ENCODE measurements at places on chromosomes 3 and 15.

- no peak for DNase-seq
These were observed 224.0 kb upstream of the CBLB start for GRCh38 chr3:106092792-106093191.

DNA sequence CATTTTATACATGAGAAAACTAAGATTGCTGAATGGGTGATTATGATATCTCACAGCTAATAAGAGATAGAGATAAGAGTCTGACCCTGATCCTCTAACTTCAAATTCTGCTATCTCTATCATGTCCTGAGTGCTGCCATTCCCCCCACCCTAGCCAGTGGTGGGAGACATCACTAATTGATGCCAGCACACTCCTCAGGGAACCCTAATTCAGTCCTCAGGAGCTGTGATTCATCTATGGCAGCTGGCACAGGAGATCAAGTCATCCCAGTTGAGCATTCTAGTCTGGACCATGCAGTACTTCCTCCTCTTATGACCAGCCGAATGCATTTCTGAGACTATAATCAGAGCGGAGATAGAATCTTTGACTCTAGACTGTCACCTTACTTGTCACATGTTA lies 71.9 kb downstream of the SYNM start:
- no peak for DNase-seq

DNA sequence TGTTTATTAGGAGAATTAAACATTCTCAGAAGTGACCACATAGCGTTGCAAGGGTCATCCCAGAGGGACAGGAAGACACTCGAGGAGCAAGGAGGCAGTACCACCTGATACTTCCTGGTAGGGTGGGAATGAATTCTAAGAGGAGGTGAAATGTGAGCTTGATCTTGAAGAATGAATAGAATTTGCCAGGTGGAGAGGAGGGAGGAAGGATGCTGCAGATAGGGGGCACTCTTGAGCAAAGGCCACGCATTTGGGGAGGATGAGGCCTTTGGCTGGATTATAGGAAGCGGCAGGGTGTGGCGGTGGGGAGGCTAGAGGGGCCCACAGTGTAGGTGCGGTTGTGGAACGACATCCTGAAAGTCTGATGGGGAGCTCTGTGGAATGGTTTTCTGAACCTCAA lies 33.5 kb downstream of the CHCHD6 start:
- DNase-seq, result no peak

DNA sequence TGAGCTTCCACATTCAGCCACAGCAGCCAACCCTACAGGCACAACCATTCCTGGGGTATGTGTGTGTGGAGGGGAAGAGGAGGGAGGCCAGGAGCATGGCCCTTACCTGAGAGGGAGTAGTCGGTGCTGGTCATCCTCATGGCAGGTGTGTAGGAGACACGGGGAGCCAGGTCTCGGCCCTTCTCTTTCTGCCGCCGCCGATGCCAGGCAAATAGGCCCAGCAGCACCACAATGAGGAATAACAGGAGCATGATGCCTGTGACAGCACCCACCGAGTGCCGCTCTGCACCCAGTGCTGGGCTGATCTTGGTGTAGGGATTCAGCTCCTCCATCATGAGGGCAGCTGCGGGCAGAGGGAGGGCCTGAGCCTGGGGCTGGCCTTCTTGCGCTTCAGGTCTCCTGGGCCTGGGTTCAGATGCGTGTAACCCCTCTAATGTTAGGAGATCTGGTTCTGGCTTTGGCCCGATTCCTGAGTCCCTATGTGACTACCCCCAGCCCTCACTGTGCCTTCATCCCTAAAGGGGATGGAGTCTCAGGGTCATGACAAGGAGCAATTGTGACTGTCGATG lies 44.4 kb downstream of the RAB11A start:
- no peak for DNase-seq

GRCh38 chr3:76871655-76872054 lies 168.2 kb upstream of the ROBO2 start:
- no peak for DNase-seq

DNA sequence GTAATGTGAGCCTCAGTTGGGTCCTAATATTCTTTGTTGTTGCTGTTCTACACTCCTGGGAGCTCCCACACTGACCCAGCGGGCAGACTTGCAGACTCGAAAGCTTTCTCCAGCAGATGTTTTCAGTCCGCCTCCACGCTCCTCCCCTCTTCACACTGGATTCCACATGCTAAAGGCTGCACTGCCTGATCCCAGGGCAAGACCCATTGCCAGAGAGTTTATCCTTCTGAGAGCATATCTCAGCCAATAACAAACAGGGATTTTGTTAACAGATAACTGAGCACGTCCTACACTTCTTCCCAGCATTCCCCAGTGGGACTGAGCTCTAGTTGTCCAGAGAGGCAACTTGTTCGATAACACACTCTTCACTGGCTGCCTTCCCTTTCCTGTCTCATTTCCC lies 8.0 kb upstream of the COL6A6 start:
- no peak for DNase-seq

DNA sequence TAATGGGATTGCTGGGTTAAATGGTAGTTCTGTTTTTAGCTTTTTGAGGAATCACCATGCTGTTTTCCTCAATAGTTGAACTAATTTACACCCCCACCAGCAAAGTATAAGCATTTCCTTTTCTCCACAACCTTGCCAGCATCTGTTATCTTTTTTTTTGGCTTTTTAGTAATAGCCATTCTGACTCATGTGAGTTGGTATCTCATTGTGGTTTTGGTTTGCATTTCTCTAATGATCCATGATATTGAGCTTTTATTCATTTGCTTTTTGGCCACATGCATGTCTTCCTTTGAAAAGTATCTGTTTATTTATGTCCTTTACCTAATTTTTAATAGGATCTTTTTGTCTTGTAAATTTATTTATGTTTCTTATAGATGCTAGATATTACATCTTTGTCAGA lies 288.2 kb downstream of the EPHA6 start:
- DNase-seq, result no peak

- no peak for DNase-seq
These were observed 87.5 kb downstream of the RPL39L start for GRCh38 chr3:187051724-187052366.

DNA sequence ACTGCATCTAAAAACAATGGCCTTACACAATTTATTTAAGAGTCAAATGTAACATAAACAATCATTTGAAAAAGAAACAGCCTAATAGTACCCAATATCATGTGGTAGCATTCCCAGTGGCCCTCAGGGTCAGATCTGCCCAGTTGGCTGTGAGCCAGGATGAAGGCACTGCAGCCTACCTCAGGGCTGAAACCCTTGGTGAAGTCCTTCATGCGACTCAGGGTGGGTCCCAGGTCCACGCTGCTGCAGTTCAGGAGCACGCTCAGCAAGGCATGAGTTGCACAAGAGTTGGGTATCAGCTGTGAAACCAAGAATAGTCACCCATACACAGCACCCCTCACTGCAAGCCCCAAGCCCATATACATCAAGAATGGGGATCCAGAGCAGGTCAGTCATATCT lies 37.1 kb downstream of the SEMA3G start:
- DNase-seq, result peak; percentile 64

GRCh38 chr15:64515196-64515595 lies 54.8 kb downstream of the ZNF609 start:
- DNase-seq, result no peak

- DNase-seq, result no peak
These were observed 78.3 kb downstream of the RSL24D1 start for GRCh38 chr15:55118344-55118870.

GRCh38 chr3:99863588-99863987 lies 45.9 kb downstream of the CMSS1 start:
- no peak for DNase-seq

- no peak for DNase-seq
These were observed 196.1 kb downstream of the CNTN6 start for GRCh38 chr3:1288805-1289494.

GRCh38 chr3:71125738-71126137 lies 457.8 kb downstream of the FOXP1 start:
- no peak for DNase-seq

GRCh38 chr3:139226731-139227130 lies 117.1 kb upstream of the MRPS22 start:
- no peak for DNase-seq

GRCh38 chr15:78242128-78242527 lies 7.8 kb upstream of the ACSBG1 start:
- peak; percentile 36 for DNase-seq

- no peak for DNase-seq
These were observed 7.7 kb downstream of the SUCLG2 start for GRCh38 chr3:67646586-67647234.

DNA sequence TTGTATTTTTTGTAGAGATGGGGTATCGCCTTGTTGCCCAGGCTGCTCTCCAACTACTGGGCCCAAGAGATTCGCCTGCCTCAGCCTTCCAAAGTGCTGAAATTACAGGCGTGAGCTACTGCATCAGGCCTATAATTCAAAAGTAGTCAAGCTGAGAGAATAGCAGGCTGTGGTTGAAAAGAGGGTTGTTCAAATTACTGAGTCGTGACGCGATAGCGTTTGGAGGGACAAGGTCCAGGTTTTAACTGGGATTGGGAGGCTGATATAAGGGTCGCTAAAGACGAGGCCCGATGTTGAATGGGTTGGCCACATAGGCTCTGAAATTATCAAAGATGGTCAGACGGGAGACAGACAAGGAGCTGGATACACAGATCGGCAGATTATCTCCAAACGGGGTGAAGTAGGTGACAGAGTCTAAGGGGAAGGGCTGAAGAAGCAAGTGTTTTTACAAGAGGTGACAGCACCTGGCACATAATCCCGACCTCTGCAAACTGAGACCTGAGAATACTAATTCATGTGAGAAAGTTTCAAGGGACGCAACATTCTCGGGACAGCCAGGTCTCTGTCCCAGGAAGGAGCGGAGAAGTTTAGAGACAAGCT lies 759 bp upstream of the ARID3B start:
- DNase-seq, result no peak

DNA sequence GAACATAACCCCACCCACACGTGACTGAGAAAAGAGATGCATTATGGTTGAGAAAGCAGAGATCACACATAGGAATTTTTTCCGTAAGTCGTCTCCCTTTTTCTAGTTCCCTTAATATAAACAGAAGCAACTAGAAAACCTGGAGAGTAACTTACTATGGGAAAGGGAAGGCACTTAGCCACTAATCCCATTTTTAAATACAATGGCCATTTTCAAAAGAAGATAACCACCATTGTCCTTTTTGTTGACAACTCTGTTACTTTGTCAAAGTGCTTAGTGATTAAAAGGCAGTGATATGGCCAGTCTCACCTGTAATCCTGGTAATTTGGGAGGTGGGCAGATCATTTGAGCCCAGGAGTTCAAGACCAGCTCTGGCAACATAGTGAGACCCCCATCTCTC lies 184.4 kb upstream of the UMPS start:
- no peak for DNase-seq

DNA sequence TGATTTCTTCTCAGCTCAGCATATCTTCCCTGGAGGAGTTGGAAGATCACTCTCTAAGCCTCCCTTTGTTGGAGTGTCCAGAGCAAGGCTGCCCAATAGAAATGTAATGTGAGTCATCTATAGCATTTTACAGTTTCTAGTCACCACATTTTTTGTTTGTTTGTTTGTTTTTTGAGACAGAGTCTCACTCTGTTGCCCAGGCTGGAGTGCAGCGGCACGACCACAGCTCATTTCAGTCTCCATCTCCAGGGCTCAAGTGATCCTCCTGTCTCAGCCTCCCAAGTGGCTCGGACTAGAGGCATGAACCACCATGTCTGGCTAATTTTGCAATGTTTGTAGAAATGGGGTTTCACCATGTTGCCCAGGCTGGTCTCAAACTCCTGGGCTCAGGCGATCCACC lies 21.3 kb downstream of the KLHL6 start:
- DNase-seq, result no peak

DNA sequence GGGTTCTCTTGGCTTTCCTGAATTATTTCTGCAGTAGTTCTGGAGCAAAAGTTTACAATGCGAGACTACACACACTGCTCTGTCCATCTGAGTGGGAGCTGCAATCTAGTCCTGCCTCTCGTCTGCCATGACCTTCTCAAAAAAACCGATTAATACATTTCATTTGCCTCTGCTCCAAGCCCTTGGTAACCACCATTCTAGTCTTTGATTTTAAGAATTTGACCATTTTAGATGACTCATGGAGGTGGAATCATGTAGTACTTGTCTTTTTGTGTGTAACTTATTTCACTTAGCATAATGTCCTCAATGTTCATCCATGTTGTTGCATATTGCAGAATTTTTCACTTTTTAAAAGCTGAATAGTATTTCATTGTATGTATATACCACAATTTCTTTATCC lies 356.9 kb downstream of the SV2B start:
- no peak for DNase-seq

- DNase-seq, result no peak
These were observed 322.8 kb downstream of the ZNF621 start for GRCh38 chr3:40847551-40847992.

DNA sequence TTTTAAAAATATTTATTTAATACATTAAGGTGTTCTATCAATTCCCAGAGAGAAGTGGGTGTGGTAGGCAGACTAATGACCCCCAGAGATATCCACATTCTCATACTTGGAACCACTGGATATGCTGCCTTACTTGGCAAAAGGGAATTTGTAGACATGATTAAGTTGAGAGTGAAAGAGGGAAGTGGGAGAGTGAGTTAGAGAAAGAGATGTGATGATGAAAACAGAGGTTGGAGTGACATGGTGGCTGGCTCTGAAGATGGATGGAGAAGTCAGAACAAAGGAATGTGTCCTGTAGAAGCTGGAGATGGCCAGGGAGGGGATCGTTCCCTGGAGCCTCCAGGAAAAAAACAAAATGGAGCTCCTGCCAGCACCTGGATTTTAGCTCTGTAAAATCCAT lies 32.0 kb downstream of the TNFAIP8L3 start:
- no peak for DNase-seq

DNA sequence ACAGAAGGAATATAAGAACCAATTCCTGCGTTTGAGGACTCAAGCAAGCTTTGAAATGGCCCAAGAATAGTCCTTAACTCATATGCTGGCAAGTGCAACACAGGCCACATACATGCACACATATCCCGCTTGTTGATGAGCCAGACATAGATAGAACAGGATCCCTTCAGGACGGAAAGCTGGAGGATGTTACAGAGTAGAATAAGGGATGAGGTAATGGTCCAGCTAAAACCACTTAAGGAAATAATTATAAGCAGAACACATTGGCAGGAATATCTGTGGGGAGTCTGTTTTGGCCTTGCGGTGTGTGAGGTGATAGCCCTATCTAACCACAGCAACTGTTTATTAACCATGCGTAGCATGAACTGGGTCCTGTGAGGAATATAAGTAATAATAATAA lies 25.0 kb downstream of the SCG3 start:
- DNase-seq, result no peak

- peak; percentile 47 for DNase-seq
These were observed 309.7 kb upstream of the C2CD4B start for GRCh38 chr15:62474771-62475124.

GRCh38 chr3:13365390-13366379 lies 54.4 kb downstream of the NUP210 start:
- no peak for DNase-seq

GRCh38 chr3:52233968-52234367 lies 5.0 kb downstream of the TWF2 start:
- no peak for DNase-seq

DNA sequence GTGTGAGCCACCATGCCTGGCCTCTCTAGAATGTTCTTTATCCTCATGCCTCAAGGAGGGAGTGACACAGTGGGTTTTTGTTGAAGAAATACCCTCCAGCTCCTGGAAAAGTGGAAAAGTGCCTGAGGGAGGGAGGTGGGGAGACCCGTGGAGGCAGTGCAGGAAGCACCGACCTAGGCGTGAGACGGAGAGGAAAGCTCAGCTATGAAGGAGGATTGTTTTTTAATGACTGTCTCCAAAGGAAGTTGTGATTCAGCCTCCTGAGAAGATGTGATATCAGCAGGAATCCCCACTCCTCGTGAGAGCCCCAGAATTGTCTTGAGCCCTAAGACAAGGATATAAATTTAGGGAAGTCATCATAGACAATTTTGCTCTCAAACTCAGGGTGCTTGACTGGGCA lies 21.7 kb downstream of the RPLP1 start:
- no peak for DNase-seq
